Forelimb muscle (tissue), 1 donor: ENCODE measurements at places on chromosomes 7 and 10. TPM values are rescaled to one million over a fixed set of nuclear protein-coding genes. Genes with fewer than 3 reads are reported as not detected.

Gene TAS2R5
- 2.4 TPM for polyA plus RNA-seq

Gene PCBD1
- polyA plus RNA-seq: 77.8 TPM

Gene HKDC1
- polyA plus RNA-seq: not detected

Gene ANK3
- 144 TPM for polyA plus RNA-seq

Gene ENO4
- 0.38 TPM for polyA plus RNA-seq

Gene CTAGE6
- polyA plus RNA-seq: 0.30 TPM

Gene CALML3
- polyA plus RNA-seq: 0.09 TPM

Gene AGAP9
- 20.2 TPM for polyA plus RNA-seq

Gene ANKRD2
- 48.1 TPM for polyA plus RNA-seq

Gene MXI1
- 23.3 TPM for polyA plus RNA-seq

Gene RPS24
- 3,592 TPM for polyA plus RNA-seq

- no peak for DNase-seq
Observed at GRCh38 chr10:18455086-18455884, 196.1 kb downstream of the NSUN6 start.

- no peak for DNase-seq
Observed at GRCh38 chr7:27249724-27250556, 7.3 kb downstream of the EVX1 start.

DNA sequence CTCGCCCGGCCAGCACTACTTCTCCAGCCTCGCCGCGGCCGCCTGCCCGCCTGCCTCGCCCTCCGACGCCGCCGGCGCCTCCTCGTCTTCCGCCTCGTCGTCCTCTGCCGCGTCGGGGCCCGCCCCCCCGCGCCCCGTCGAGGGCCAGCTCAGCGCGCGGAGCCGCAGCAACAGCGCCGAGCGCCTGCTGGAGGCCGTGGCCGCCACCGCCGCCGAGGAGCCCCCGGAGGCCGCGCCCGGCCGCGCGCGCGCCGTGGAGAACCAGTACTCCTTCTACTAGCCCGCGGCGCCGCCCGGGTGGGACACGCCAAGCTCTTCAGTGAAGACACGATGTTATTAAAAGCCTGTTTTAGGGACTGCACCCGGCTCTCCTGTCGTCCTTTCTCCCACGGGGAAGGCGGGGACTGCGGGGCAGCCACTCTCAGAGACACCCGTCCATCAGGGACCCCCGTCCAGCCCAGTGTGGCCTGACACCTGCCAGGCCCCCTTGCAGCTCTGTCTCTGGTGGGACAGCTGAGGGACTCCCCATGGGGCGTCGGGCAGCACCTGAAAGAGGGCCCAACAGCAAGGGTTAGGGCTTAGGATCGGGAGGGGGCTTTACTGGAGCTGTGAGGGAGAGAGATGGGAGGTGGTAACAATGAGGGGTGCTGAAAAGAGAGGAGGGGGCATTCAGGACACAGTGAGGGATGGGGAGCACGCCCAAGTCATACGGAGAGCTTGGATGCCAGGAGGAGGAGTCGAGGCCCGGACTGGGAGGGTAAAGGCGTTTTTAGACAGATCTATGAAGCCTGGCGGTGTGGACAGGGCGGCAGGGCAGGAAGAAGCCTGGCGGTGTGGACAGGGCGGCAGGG, 34.7 kb downstream of the SPDYE6 start:
- DNase-seq: no peak

- DNase-seq: no peak
Observed at GRCh38 chr7:34453150-34453549, 204.9 kb upstream of the NPSR1 start.

DNA sequence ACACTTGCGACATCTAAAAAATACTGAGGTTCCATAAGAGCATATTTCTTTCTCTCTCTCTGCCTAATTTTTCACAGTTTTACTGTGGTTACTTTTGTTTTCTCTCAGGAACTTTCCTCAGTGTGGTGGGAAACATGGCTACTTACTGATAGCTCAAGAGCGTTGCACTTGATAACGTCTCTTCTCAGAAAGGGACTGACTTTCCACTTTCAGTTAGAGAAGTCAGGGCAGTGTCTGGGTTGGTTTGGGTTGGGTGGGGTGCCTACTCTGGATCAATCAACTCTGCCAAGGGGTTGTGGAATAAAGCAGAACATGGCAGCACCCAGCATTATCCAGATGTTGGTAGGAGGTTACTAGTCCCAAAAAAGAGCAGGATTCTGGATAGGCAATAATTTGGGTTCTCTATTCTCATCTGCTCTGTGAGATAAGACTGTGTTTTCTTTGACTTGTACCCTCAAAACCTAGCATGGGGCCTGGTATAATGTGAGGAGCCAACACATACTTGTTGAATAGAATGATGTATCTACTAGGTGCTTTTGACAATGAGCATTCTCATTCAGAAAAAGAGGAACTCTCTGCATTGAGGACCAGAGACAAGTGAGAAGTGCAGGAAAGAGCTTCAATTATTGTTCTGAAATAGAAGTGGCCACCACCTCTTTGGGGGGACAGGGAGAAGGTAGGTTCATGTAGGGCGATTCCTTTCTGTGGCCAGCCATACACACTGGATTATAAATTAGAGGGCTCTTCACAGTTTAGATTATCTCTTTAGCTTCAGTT, 315.7 kb downstream of the REEP3 start:
- DNase-seq: no peak

GRCh38 chr7:3649250-3649649, 348.2 kb downstream of the SDK1 start:
- DNase-seq: no peak

GRCh38 chr10:80589726-80590373, 52.1 kb downstream of the SH2D4B start:
- DNase-seq: no peak

GRCh38 chr10:117936566-117936965, 110.2 kb downstream of the RAB11FIP2 start:
- DNase-seq: peak; percentile 71

DNA sequence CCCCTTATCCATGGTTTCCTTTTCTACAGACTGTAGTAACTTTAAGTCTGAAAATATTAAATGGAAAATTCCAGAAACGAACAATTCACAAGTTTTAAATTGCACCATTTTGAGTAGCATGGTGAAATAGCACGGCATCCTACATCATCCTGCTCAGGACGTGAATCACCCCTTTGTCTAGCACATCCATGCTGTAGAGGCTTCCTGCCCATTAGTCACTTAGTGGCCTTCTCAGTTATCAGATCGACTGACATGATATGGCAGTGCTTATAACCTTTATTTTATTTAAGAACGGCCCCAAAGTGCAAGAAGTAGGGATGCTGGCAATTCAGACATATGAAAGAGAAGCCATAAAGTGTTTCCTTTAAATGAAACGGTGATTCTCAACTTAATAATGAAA, 82.7 kb downstream of the CPXM2 start:
- no peak for DNase-seq

DNA sequence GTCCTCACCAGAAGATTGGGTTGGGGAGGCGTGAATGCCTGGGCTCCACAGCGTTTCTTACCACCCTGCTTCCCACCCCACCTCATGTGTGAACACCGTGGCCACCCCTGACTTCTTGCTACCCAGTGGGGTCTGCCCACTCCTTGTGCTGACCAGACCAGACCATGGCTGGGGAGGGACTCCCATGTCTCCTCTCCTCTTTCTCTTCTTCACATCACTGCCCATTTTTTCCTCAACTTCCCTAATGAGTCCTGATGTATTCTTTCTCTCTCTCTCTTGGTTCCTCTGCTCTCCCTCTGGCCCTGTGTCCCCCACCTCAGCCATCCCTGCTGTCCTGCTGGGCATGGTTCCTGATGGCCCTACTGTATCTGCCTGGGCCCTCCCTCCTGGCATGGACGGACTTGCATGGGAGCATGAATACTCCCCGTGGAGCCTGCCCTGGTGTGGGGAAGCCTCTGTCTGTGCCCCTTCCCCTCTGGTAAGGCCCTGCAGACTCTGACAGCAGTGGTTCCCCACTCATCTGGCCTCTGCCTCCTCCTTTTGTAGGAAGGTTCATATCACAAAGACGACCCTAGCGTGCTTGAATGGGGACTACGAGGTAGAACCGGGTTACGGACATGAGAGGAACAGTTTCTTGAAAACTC, 85.5 kb downstream of the ADCY1 start:
- DNase-seq: no peak

GRCh38 chr7:1027242-1028043, 16.9 kb upstream of the GPR146 start:
- no peak for DNase-seq

DNA sequence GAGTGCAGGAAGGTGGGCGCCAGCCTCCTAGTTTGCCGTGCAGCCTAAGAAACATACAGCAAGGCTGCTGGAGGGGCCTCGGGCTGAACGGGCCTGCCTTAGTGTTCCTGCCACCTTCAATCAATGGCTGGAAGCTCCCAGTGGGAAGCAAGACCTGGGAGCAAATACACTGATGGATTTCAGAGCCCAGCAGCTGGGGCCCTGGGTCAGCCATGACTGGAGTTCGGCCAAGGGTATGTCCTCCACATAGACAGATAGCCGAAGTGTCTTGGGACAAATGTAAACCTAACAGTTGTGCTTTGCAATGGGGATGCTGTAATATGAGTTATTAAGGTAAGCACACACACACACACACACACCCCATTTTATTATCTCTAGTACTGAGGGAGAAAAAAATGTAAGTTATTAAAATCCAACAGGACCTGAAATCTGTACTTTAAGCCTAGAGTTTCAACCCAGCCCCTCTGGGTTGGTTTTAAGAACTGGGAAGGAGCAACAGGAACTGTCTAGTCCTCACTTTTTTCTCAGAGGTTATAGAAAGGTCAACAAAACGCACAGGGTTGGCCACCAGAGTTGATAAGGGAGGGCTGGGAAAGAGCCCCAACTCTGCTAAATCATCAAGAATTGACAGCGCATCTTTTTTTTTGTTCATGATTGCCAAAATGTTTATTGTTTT, 50.0 kb upstream of the CELF2 start:
- DNase-seq: no peak

DNA sequence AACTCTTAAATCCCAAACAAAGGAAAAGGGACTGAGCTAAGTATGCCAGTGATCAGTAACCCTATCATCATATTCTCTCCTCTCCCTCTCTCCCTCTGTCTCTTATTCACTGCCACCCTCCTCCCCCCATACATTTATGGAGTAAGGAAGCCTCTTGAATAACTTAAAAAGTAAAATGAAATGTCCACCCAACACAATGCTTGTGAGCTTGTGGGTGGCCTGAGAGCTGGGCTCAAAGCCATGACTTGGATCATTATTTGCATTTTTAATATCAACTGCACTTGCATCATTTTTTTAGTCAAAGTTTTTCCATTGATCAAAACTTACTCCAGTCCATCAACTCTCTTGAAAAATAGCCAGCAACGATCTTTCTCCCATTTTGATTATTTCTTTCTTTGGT, 46.8 kb downstream of the FAM107B start:
- DNase-seq: no peak
